Fibroblast of skin of right quadriceps (primary cell): ENCODE measurements at places on chromosomes 3 and 15.

DNA sequence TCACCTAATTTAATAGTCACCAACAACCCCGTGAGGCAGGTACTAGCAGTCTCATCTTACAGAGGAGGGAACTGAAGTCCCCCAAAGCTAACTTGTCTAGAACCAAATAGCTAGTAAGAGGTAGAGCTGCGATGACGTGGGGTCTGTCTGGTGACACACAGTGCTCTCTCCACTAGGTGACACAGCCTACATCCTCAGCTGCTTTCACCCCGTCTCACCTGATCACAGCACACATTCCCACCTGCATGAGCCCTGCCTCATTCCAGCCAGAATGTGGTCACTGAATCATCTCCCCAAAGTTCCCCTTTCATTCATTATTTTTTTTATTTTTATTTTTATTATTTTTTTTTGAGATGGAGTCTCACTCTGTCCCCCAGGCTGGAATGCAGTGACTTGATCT, 21.3 kb upstream of the MAGEF1 start:
- DNase-seq: no peak

DNA sequence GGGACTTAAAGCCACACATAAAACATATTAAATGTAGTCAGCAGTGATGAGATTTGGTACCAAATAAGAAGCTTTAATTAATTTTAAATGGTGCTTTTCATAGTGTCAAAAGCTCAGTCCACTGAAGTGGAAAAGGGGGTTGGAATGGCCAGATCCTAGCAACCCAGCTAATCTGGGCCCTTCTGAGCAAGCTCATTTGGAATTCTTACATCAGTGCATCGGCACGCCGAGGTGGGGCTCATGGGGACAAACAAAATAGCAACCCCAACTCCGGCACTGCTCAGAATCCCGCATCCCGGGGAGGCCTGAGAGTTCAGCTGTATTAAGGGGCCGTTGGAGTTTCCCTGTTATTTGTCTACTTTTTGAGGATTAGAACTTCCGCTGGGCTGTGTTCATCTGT, 526.4 kb downstream of the SOX2 start:
- DNase-seq: peak; percentile 9

DNA sequence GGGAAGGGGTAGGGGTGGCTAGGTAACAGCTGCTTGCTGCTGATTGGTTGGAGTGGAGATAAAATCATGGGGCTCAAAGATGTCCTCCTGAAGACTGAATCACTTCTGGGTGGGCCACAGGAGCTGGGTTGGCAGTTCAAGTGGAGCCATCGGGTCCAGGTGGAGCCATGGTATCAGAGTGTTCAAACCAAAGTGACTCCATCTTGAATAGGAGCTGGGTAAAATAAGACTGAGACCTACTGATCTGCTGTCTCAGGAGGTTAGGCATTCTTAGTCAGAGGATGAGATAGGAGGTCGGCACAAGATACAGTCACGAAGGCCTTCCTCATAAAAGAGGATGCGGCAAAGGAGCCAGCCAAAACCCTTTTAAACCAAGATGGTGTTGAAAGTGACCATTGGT, 96.5 kb downstream of the RTP4 start:
- DNase-seq: no peak

DNA sequence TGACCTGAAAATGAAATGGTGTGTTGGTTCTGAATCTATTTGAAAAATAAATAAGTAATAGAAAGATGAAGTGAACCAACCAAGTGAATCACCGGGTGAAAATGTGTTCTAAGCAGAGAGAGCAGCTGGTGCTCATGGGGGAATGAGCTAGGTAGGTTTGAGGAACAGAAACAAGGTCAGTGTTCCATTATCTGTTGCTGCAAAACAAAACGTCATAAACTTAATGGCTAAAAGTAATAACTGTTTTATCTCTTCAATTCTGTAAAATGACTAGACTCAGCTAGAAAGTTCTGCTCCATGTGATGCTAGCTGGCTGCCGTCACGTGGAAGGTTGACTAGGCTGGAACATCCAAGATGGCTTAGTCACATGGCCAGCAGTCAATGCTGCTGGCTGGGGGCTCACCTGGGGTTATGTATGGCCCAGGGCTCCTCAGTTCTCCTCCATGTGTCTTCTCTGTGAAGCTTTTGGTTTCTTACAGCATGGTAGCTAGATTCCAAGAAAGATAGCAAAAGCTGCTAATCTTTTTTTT, 13.3 kb upstream of the SH3BP5 start:
- no peak for DNase-seq

DNA sequence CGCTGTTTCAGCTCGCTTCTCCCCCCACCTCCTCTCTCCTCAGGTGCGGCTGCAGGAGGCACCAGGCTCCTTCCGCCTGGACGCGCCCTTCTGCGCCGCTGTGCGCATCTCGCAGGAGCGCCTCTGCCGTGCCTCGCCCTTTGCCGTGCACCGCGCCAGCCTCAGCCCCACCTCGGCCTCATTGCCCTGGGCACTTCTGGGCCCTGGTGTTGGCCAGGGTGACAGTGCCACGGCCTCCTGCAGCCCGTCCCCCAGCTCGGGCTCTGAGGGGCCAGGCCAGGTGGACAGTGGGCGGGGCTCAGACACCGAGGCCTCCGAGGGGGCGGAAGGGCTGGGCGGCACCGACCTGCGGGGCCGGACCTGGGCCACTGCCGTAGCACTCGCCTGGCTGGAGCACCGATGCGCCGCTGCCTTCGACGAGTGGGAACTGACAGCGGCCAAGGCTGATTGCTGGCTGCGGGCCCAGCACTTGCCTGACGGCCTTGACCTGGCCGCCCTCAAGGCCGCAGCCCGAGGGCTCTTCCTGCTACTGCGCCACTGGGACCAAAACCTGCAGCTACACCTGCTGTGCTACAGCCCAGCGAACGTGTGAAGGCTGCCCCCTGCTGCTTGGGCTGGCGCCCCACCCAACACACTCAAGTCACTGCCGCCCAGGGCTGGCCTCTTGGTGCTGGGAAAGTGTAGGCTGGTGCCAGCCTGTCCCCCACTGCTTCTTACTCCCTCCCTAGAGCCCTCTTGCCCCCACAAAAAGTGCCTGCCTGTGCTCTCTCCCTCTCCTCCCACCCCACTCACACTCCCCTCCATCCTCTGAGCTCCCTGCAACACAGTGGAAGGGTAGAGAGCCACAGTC, 7.1 kb downstream of the ALG3 start:
- no peak for DNase-seq

DNA sequence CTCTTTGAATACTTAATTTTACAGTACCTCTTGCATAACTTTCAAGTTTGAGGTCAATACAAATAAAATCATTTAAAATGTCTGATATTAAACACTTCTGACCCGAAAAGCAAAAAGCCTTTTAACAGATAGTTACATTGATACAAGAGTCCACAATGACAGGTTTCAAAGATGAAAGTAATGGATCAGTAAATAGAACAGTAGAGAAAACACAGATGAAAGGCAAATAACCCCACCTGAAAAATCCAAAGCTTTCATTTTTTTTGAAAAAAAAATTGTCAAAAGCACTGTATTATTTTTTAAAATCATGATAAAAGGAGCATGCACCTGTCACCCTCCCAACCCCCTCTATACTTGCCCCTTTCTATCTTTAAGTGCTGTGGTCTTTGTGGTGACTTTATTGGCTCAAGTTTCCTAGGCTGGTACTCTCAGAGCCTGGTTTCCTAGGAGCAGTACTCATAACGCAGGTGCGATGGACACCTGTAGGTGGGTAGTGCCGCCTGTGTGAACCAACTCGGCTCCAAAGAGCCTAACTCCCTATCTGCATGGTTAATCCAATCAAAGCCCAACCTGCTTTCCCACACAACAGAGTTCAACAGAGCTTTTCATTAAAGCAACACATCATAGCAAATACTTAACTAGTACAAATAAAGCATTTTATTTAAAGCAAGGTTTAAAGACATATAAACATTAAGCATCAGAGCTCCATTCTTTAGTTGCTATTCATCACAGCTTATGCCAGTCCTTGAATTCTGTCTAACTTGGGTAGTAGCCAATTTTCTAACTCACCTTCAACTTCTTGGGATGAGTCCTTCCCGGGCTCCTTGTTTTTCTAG, 32.2 kb downstream of the LIPC start:
- DNase-seq: no peak

- no peak for DNase-seq
These were observed 492.9 kb downstream of the GBE1 start for GRCh38 chr3:81268526-81268925.

DNA sequence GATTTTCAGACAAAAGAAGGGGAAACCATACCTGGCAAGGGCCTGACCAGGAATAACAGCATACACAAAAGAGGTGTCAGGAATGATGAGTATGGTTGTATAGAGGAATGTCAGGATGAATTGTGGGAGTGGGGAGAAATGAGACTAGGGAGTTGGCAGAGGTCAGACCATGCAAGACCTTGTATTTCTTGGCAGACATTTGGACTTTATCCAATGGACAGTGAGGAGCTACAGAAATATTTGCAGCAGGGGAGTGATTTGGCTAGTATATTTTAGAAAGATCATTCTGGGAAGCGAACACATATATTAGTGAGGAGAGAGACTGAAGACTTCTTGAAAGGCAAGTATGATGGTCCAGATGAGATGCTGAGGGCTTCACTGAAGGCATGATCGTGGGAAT, 25.4 kb upstream of the ALPK3 start:
- no peak for DNase-seq

DNA sequence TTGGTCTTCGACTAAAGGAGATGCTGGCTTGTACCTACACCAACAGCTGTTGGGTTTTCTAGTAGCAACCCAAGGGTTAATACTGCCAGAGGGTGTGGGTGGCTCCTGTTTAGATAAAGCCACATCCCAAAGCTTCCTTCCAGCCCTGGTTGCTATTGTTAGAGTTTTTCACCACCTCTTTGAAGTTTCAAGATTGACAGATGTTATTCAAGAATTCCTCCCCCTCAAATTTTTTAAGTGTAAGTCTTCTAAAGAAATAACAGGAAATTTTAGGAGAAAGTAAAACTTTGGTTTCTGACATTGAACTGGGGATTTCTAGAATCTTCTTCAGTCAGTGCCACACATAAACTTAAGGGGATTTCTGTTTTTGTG, 60.9 kb downstream of the TGFBR2 start:
- DNase-seq: no peak

- no peak for DNase-seq
These were observed 37.5 kb downstream of the TTC23 start for GRCh38 chr15:99211926-99212325.

GRCh38 chr15:41832875-41833274, 5.0 kb downstream of the JMJD7 start:
- no peak for DNase-seq

DNA sequence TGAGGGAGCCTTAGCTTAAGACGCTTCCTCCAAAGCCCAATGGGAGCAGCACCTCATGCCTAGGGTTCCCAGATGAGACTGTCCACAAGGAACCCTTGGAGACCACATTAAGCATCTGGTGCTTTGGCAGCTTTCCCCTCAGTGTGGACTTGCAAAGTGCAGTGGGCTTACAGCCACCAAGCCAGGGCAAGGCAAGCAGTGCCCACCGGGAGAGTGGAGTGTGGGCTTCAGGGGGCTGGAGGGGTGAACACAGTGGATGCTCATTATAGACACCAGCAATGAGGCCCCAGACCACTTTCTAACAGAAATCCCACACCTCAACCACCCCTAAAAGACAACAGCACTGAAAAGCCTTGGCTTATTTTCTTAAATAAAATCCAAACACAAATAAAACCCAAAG, 9.1 kb upstream of the MUSTN1 start:
- DNase-seq: no peak

- no peak for DNase-seq
These were observed 136.9 kb downstream of the NUP210 start for GRCh38 chr3:13282986-13283876.

GRCh38 chr3:16432714-16433113, 80.8 kb downstream of the RFTN1 start:
- no peak for DNase-seq

- no peak for DNase-seq
These were observed 54.5 kb upstream of the C3orf80 start for GRCh38 chr3:160170409-160171370.

DNA sequence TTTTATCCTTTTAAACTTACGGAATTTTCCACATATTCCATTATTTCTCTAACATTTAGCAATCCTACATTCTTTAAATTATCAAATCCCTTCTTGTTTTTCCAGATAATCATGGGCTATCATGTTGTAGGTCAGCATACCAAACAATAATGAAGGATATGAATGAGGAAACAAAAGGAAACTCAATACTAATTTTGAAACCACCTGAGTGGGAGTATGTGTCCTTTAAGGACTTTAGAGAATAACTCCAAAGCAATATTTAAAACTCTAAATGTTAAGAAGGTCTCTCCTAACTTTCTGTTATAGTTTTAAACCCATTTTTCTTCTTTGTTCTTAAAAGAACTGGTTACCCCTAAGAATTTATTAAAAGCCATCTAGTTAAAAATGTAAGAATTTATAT, 43.0 kb downstream of the TP53BP1 start:
- DNase-seq: no peak

DNA sequence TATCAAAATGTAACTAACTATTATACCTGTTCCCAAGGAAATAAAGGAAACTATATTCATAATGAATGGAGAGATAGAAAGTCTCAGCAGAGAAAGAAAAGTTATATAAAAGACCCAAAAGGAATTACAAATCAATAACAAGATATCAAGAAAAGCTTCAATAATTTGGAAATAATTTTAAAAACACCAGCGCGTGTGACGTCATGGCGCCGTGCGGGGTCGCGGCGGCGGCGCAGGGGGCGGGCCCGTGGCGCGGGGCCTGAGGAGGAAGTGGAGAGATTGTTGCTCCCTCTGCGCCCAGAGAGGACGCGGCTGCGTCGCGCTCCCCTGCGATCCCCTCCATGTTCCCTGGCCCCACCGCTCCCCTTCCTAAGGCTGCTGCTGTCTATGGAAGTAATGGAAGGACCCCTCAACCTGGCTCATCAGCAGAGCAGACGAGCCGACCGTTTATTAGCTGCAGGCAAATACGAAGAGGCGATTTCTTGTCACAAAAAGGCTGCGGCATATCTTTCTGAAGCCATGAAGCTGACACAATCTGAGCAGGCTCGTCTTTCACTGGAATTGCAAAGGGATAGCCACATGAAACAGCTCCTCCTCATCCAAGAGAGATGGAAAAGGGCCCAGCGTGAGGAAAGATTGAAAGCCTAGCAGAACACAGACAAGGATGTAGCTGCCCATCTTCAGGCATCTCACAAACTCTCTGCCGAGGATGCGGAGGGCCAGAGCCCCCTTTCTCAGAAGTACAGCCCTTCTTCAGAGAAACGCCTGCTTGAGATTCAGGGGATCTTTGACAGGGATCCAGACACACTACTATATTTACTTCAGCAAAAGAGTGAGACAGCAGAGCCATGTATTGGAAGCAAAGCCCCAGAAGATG, 4.1 kb downstream of the XCR1 start:
- no peak for DNase-seq

GRCh38 chr15:92288755-92289154, 104.9 kb upstream of the ST8SIA2 start:
- DNase-seq: no peak

GRCh38 chr3:197501879-197502620, 53.7 kb downstream of the BDH1 start:
- DNase-seq: peak; percentile 50

DNA sequence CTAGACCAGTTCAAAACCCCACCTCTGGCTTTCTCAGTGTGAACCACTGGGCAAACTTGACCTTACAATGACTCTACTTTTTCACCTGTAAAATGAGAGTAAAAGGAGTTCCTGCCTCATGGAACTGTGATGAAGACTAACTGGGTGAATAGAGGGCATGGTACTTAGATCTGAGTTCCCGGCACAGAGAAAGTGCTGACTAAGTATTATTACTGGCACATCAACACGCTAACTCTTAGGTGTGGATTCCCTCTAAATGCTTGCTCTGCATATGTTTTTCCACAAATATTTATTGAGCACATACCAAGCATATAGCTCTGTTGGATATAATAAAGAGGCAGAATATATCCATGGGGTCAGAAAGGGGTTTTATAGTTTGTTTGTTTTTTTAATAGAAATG, 437.8 kb downstream of the MAGI1 start:
- DNase-seq: no peak

- no peak for DNase-seq
These were observed 142.9 kb upstream of the MRPL3 start for GRCh38 chr3:131645638-131646037.
